ENCODE measurements at places on chromosomes 5 and 9.

DNA sequence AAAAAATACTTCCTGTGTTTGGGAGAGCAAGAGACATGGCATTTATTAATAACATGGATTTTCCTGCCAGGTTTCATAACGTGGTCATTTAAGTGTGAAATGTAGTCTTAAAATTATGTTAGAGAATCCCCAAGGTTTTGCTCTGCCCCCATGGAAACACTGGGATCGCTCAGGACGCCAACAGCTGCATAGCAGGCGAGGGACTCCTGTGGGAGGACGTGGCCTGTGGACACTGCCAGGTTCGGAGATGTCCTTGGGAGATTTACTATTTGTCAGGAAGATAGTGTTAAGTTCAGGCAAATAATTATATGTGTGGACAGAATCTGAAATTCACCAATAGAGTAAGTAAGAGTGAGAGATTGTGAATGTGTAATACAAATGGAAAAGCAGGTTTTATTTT is 977 bp downstream of the BTNL9 start:
- DNase-seq = no peak

GRCh38 chr9:26744191-26744965 is 148.2 kb downstream of the CAAP1 start:
- no peak for DNase-seq

DNA sequence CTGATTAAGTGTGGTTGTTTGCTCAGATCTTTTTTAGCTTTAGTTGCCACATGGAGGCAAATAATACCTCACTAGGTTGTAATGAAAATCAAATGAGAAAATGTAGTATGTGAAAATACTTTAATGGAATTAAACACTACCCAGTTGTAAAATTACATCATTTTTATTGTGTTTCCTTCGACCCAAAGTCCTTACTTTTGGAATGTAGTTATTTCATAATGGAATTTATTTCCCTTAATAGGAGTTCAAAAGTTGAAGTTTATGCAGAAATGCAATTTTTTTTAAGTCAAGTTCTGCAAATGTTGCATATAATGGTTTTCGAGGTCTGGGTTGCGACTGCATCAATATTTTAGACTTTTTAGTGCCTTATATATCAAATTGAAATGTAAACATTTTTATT is 31.0 kb downstream of the TNPO1 start:
- DNase-seq = no peak

DNA sequence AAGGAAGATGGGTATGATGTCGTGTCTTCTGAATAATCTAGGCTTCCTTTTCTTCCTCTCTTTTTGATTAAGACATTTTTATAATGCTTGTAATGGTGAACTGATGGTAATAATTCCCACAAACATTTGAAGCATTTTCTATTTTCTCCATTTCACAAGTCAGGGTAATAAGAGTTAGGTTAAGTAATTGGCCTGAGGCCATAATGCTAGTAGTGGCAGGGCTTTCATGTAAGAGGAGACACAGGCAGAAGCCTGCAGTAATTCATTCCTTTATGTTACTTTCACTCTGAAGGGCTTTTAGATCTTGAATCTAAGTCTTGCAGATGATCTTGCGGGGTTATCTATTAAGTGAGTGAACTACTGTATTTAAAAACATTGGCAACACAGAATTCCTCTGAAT is 374.9 kb downstream of the MAT2B start:
- DNase-seq = no peak

DNA sequence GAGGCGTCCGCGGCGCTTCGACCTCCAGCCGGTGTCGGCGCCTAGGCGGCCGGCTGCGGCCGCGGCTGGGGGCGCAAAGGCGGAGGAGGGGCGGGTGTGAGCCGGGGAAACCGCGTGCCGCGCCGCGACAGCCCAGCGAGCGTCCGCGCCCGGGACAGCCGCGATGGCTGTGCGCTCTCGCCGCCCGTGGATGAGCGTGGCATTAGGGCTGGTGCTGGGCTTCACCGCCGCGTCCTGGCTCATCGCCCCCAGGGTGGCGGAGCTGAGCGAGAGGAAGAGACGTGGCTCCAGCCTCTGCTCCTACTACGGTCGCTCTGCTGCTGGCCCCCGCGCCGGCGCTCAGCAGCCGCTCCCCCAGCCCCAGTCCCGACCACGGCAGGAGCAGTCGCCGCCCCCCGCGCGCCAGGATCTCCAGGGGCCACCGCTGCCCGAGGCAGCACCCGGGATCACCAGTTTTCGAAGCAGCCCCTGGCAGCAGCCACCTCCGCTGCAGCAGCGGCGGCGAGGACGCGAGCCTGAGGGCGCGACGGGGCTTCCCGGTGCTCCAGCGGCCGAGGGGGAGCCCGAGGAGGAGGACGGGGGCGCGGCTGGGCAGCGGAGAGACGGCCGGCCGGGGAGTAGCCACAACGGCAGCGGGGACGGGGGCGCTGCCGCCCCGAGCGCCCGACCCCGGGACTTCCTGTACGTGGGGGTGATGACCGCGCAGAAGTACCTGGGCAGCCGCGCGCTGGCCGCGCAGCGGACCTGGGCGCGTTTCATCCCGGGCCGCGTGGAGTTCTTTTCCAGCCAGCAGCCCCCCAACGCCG is 605 bp downstream of the CHSY3 start:
- DNase-seq = no peak

GRCh38 chr5:136992796-136993489 is 506.2 kb downstream of the SPOCK1 start:
- DNase-seq = no peak

DNA sequence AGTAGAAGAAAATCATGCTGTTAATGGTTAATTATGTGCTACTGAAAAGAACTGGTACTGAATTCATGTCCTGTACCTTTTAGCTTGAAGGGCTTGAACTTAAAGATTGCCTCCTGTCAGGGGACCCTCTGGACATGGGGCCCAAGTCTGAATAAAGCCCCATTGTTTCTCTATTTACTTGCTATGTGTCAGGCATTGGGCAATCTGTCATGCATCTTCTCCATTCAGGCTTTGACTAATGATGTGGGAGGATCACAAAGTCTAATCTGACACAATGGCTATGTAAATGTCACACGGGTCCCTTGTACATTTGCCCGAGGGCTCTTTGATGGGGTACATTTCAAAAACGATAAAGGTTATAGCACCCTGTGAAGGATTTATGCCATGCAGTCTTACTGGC is 64.0 kb upstream of the TUSC1 start:
- DNase-seq = no peak

GRCh38 chr5:84635235-84636055 is 250.8 kb upstream of the EDIL3 start:
- DNase-seq = no peak

DNA sequence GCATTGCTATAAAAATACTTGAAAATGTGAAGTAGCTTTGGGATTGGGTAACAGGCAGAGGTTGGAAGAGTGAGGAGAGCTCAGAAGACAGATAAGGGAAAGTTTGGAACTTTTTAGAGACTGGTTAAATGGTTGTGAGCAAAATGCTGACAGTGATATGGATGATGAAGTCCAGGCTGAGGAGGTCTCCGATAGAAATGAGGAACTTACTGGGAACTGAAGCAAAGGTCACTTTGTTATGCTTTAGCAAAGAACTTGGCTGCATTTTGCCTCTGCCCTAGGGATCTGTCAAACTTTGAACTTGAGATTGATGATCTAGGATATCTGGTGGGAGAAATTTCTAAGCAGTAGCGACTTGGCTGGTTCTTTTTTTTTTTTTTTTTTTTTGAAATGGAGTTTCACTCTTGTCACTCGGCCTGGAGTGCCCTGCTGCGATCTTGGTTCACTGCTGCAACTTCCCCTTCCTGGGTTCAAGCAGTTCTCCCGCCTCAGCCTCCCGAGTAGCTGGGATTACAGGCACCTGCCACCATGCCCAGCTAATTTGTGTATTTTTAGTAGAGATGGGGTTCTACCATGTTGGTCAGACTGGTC is 998.9 kb downstream of the TLE1 start:
- no peak for DNase-seq

DNA sequence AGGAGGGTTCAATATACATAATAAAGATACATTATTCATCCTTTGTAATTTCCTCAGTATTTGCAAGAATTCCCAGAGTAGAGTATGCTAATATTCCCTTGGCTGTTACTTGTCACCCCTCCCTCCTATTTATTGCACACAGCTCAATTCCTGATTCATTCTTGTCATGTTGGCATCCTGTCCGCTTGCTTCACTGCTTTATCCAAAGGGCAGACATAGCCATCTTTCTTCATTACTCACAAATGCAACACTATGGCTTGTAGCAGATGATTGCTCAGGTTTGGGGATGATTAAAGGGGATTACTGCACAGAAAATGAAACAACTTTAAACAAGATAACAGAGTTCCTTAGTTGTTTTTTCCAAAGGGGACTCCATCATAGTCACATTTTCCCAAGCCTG is 1.2 kb upstream of the IL33 start:
- DNase-seq = no peak

DNA sequence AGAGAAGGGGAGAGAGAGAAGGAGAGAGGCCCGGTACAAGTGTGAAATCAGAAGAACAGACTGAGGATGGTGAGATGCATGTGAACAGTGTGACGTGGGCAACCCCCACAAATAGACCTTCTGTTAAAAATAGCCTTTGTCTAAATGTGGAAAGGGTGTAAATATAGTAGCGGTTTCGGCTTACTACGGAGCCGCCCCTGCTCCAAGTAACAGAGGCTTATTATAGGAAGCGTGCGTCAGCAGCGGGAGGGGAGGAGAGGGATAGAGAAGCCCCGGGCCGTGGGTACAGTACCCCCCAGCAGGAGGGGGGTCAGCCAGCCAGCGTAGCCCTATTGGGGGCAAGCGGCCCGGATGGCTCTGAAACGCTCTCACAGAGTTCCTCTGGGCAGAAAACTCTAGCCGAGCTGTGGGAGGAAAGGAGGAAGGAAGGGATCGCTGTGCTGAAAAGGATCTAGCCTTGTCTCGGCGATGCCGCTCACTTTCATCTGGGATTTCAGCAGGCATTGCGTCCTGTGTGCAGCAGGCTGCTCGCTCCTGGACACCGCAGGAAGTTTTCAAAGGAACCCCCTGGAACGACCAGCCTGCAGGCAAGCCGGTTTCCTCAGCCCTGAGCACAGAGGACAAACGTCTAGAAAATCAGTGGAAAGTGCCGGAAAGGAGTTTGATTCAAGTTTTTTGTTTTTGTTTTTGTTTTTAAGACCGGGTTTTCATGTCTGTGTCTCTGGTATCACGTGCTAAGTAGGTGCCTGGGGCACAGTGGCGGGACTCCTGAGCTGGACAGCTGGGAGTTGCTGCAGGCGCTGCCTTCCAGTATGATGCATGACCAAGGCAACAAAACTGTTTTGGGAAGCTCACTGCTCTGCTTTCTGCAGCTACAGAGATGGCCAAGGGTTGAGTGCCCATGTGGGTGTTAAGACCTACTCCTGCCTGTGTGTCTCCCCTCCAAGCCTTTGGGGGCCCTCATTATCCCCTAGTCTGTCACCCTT is 146.6 kb downstream of the SEC61B start:
- DNase-seq = no peak

DNA sequence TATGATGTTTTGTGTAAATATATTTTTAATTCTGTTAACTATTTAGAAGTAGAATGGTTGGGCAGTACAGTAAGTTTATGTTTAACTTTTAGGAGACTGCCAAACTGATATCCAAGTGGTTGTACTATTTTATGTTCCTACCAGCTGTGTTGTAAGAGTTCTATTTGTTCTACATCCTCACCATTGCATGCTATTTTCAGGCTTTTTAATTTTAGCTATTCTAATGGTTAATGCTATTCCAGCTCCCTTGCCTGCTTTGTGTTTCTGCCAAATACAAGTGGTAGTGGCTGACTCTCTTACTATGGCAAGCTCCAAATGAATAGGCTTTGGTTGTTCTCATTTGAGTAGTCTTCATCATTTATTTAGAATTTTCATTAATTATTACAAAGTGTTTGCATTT is 476.4 kb downstream of the KIF4B start:
- no peak for DNase-seq

DNA sequence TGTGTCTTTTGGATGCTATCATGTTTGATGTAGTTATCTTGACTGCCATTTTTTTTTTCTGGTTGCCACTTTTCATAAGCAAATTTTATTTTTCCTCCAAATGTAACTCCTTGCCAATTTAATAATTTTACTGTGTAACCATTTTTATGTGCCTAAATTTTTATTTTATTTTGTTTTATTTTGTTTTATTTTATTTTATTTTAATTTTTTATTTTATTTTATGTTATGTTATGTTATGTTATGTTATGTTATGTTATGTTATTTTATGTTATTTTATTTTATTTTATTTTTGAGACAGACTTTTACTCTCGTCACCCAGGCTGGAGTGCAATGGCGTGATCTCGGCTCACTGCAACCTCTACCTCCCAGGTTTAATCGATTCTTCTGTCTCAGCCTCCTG is 107.8 kb upstream of the DHFR start:
- no peak for DNase-seq

DNA sequence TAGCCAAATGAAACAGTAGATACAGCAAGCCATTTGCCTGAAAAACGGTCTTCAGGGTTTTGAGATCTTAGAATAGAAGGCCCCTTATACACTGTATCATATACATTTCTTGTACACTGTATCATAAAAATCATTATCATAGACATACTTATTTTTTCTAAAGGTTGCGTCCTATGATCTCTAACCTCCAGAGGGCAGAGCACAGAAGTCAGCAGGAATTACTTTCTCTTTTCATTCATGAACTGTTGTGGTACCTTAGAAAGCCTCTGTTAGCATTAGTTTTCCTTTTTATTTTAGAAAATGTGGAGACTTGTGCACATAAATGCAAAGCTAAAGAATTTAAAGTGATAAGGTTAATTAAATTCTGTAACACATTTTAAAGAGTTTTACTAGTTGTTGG is 115.4 kb downstream of the OXCT1 start:
- no peak for DNase-seq

DNA sequence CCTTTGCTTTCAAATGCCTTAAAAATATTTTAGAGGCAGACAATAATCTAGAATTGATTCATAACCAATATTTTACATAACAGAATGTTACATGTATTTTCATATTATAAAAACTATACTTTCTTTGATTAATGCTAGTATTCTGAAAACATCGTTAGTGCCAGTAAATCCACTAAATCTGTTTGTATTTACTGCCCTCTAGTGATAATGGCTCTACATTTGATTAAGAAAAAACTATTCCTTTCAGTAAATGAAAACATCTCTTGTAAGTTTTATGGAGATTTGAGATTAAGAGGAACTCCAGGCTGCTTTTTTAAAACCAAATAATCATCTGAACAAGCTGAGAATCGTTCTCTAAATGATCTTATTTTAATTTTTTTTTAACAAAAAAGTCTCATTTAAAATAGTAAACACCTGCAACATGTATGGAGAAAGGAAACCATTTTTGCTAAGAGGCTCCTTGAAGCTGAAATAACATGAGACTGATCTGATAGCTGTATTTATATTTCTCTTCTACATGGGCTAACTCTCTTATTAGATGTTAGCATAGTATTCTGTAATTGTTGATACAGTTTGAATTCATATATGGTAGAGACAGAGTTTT is 424.7 kb downstream of the RAB3C start:
- no peak for DNase-seq

- no peak for DNase-seq
Measured at GRCh38 chr5:157575381-157576020, at the start of gene ADAM19. Gene ADAM19, minus strand, starts transcription at chr5:157575775. Its CDS starts 79 bp downstream, at chr5:157575696.

GRCh38 chr5:73266176-73266738 is 93.3 kb downstream of the TMEM174 start:
- no peak for DNase-seq
